Uterine smooth muscle cell (primary cell): ENCODE measurements at places on chromosomes 6 and 20. TPM values are rescaled to one million over a fixed set of nuclear protein-coding genes. Genes with fewer than 3 reads are reported as not detected.

The FBXO9 gene
- 24.7 and 32.2 TPM in 2 replicates for total RNA-seq

The SIRPD gene
- not detected in 2 replicates for total RNA-seq

The C6orf58 gene
- not detected in 2 replicates for total RNA-seq

The KCNQ2 gene
- not detected in 2 replicates for total RNA-seq

The KHDC1L gene
- 0.50 TPM in 1 of 2 replicates, not detected in the other for total RNA-seq

The SLC22A1 gene
- total RNA-seq: 0.62 and 0.77 TPM in 2 replicates

The F13A1 gene
- total RNA-seq: under 0.01 TPM in 1 of 2 replicates, not detected in the other

The TMEM74B gene
- 0.11 TPM in 1 of 2 replicates, not detected in the other for total RNA-seq

The TNF gene
- total RNA-seq: not detected in 2 replicates

The RUNX2 gene
- 1.7 and 3.2 TPM in 2 replicates for total RNA-seq

The WFDC12 gene
- not detected in 2 replicates for total RNA-seq

The MYCT1 gene
- total RNA-seq: under 0.01 and 0.11 TPM in 2 replicates

The OR2J1 gene
- total RNA-seq: not detected in 2 replicates

The GSTA3 gene
- total RNA-seq: not detected in 2 replicates

The PLN gene
- total RNA-seq: 0.11 and 2.2 TPM in 2 replicates

The ADAM33 gene
- 57.5 and 87.5 TPM in 2 replicates for total RNA-seq

The NKAIN2 gene
- total RNA-seq: not detected in 2 replicates

The SIGLEC1 gene
- not detected in 2 replicates for total RNA-seq

The EFCAB8 gene
- under 0.01 TPM in 1 of 2 replicates, not detected in the other for total RNA-seq
